ENCODE measurements at places on chromosomes 6 and 20.

DNA sequence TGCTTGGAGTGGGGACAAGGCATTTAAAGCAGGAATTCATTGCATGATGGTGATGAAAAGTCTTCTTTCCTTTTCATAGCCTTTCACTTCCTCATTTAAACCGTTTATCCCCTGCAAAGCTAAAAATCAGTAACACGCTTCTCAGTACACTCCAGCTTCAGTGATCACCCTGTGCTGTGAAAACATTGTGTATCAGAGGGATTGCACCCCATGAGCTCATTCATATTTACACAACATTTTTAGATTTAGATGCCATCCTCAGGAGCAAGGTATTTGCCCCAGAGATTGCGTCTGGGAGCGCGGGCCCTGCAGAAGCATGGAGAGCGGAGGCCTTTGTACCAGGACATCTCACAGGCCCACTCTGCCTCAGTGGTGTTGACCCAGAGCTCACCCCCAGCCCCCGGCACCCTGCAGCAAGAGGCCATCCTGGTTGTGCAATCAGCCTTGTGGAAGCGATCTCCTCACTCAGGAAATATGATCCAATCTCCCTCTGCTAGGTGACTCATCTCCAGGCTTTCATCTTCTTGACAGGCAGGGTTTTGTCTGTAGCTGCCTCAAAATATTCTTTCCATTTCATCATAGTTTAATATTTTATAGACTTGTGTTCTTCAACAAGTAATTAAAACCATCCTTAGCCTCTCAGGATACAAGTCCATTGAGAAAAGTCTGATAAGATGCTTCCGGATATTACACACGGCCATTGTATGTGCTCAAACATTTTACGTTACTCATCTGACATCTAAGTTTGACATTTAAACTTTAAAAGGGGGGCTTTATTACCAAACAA, 38.9 kb upstream of the THBS2 start:
- peak; percentile 91 for DNase-seq

GRCh38 chr6:106161893-106162292, 75.8 kb downstream of the PRDM1 start:
- no peak for DNase-seq

DNA sequence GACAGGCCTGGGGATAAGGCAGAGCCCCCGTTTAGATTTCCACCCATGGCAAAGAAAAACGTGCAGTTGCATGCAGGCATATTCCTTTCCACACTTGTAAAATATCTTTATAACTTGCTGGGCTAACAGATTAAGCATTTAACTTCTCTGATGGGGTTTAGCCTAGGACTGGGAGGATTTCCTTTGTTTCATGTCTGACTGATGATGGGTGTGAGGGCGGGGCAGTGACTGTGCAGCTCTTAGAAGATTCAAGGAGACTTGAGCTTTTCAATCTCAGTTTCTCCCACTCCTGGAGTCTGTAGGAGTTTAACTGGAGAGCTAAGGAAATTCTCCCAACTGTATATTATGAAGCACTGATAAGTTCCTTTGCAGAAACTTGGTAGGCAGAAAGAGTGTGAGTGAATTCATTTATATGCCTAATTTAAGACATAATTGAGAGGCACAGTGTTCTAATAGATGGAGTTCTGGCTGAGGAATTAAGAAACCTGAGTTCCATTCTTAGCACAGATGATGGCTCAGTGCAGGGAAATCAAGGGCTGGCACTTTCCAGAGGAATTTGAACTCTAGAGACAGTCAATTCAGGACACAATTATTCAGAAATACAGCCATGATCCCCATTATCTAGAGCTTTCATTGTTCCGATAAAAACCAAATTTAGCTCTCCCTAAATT, 214.6 kb upstream of the CNR1 start:
- peak; percentile 13 for DNase-seq

GRCh38 chr6:25410102-25410501, 130.9 kb downstream of the CARMIL1 start:
- no peak for DNase-seq

DNA sequence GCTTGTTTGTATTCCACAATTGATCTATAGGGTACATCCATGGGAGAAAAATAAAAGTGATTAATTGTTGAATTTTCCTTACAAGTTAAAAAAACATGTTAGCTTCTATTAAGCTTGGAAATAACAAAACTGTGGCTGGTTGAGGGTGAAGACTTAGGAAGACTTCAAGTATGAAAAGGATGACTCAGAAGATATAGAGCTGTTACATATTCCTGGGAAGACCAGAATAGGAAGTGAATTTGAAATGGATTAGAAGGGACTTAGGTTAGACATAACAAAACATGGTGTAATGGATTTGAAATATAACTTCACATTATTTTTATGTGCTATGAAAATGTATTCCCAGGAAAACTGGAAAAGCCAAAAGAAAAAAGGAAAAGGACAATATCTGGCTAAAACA, 732.2 kb downstream of the HDGFL1 start:
- DNase-seq, result no peak

DNA sequence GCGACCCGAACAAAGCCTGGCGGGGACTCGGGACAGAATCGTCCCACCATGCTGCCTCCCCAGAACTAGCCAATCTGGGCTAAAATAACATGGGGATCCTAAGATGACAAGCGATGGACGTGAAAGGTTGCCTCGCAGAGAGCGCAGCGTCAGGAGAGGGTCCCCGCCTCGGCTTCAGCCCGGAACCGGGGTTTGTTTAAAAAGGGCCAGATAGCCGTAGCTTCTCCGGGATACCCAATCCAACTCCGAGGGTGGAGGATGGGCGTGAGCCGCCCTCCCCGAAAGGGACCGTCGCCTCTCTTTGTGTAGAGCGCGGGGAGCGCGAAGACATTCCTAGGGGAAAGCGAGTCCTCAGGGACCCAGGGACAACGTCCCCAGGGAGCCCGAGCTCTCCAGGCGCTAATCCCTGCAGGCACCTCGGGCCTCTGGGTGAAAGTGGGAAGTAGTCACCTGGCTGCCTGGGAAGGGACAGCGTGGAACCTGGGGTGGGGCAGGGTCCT, 643 bp downstream of the CD24 start:
- no peak for DNase-seq

GRCh38 chr6:12351672-12352071, 61.5 kb downstream of the EDN1 start:
- DNase-seq, result no peak

DNA sequence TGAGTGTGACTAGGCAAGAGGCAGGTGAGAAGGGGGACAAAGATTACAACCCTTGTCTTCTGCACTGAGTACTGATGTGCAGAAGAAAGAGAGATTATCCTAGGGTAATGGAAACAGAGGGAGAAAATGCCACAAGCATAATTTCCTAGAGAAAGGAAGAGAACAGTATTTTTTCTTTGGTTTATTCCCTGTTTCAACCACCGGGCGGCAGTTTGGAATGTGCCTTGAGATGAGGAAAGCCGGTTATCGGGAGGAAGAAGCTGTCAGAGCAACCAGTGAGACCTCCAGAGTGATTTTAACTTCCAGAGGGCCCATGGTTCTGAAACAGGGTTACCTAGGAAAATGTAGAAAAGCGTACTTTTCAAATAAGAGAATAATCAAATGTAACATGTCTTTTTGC, 121.4 kb downstream of the REV3L start:
- DNase-seq, result peak; percentile 42

GRCh38 chr6:46356543-46356942, 134.7 kb downstream of the RCAN2 start:
- DNase-seq, result no peak

Measured in suppressor macrophage treated with lipopolysaccharide for 1 hour (primary cell).